Choroid plexus epithelial cell (primary cell): ENCODE measurements at places on chromosomes 13 and 19.

DNA sequence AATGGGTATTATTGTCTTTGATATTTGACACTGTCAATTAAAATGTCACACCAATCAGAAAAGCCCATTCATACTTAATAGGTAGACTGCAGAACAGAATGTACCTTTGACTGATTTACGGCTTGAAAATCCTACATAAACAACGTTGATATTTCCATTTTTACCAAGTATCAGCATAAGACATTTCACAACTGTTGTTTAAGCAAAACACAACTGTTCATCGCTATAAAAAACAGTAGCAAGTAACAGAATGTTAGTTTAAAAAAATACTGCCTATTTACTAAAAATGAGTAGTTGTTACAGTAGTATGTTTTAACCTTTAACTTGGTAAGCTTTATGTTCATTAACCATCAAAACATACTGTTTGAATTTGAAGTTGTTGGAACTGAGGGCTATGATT is 1096.6 kb downstream of the PCDH17 start:
- no peak for DNase-seq

- DNase-seq = no peak
Measured at GRCh38 chr13:50306156-50306555, 290.9 kb downstream of the KCNRG start.

- peak; percentile 5 for DNase-seq
Measured at GRCh38 chr13:91609353-91609752, 210.9 kb downstream of the GPC5 start.

GRCh38 chr13:29499506-29500165 is 95.9 kb downstream of the SLC7A1 start:
- no peak for DNase-seq

GRCh38 chr13:42040730-42041010 is 7.8 kb upstream of the DGKH start:
- DNase-seq = no peak

DNA sequence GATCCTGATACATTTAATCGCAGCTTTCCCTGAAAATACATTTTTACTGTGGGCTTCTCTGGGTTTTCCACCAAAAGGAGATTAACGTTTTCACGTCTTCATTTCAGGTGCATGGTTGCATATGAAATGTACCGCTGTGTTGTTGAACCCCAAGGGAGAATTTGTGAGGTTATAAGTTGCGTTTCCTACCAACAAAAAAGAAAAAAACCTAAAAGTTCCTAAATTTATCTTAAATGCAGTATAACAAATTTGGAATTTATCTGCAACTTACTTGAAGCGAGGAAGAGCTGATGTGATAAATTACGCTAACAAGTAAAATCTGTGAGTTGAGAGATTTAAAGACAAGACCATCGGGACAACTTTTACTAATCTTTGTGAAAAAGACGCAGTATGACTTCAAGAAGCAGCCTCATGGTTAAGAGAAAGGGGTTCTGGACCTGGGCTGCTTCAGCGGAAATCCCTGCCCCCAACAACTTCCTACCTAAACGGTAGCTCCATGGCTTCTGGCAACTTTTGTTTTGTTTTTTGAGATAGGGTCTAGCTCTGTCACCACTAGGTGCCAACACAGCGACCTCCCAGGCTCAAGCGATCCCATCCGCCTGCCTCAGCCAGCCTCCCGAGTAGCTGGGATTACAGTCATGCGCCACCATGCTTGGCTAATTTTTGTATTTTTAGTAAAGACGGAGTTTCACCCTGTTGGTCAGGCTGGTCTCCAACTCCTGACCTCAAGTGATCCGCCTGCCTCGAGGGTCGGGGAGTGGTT is 958 bp upstream of the OBI1 start:
- peak; percentile 22 for DNase-seq

GRCh38 chr13:41955605-41956004 is 5.3 kb downstream of the VWA8 start:
- no peak for DNase-seq

DNA sequence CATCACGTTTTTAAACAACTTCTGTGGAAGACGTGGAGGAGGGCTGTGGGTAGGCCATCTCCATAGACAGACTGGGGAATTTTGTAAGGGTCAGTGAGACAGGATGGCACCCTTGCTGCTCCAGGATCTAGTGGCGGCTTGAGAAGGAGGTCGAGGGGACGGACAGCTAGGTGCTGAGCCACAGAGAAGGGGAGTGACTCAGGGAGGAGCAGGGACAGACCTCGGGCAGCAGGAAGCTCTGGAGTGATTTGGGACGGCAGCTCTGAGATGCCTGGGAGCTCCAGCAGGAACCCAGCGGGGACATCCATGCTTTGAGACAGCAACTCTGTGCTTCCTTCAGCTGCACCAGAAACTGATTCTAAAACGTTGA is 169.1 kb upstream of the SOX1 start:
- no peak for DNase-seq

- DNase-seq = peak; percentile 25
Measured at GRCh38 chr19:10884274-10884673, 12.9 kb downstream of the CARM1 start.

- no peak for DNase-seq
Measured at GRCh38 chr13:50334115-50334778, 319.0 kb downstream of the KCNRG start.

DNA sequence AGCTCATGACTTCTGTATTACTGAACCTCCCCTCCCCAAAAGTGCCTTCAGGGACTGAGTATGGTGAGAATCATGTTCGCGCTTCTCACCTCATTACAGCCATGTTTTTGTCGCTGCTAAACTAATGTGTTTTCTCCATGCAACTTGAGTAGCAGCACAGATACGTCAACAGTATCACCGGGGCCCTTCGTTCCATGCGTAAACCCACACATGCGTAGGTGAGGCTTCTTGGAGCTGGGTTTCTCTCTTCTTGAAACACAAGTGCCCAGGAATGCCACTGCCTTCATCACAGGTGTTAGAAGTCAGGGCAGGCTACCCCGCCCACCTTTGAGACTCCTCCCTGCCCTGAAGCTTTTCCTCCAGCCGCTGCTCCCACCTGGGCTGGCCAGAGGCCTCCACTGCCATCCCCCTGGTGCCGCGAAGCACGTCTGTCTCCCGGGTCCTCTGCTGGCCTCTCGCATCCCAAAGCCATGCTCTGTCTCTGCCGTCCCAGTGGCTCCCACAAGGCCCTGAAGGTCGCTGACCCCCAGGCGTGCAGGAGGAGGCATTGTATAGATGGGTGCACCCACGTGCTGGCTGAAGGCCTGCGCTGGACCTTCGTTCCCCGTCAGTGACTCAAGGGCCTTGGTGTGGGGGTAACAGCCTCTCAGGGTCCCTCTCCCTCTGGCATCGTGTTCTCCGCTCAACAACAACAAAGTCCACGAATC is 135.3 kb upstream of the MCF2L start:
- DNase-seq = no peak

DNA sequence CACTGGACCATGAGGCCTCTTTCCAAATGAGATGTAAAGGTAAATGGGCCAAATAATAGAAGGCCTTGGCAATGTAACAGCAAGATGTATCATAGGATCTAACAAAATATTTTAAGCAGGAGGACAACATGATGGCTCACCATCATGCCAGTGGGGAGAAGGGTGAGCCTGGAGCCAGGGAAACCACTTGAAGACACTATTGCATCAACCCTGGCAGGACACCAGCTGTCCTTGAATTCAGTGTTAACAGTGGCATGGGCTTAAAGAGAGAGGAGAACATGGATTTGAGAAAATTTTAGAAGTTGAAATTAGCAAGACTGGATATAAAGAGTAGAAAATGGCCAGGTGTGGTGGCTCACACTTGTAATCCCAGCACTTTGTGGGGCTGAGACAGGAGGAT is 6.7 kb upstream of the RCBTB2 start:
- no peak for DNase-seq

DNA sequence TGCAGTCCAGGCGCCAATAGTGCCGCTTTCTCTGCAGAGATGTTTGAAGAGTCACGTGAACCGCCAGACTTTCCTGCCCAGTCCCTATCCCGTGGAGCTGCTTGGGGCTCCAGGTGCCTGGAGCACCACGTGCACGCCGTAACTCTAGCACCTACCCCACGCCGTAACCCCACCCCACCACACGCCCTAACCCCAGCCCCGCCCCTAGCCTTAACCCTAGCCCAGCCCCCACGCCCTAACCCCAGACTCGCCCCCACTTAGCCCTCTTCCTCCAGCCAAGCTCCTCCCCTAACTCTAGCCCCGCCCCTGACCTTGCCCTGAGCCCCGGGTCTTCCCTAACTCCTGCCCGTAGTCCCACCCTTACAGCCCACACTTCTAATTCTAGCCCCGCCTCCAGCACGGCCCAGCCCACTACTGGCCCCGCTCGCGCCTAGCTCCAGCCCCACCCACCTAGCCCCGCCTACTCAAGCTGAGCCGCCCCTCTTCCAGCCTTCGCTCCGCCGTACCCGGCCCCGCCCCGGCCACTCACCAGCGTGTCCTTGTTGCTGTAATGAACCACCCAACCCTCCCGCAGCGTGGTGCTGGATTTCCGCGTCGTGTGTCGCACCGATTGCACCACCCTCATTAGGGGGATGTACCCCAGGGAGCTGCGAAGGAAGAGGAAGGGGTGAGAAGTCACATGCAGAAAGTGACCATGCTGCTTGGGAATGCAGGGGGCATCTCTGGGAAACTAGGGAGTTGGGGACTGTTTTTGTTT is 19.5 kb downstream of the PRKD2 start:
- DNase-seq = peak; percentile 85

- peak; percentile 95 for DNase-seq
Measured at GRCh38 chr19:10808937-10809649, 26.9 kb downstream of the TMED1 start.

- peak; percentile 23 for DNase-seq
Measured at GRCh38 chr13:26558074-26558805, 757 bp downstream of the WASF3 start.

DNA sequence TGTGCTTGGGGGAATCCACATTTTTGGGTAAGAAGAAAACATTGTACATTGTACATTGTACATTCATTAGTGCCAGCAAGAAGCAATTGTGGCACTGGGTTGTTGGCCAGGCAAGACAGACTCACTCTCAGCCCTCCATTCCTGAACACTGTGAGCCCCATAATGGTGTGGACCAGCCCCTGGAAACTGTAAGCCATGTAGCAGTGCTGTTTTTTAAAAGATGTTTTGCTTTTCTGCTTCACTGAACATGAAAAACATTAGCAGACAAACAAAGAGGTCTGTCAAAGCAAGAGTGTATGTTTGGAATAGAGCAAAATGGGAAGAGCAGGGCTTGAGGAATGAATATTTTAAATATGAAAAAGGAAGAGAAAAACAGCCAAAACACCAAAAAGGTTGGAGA is 39.1 kb upstream of the IL17D start:
- DNase-seq = no peak

- no peak for DNase-seq
Measured at GRCh38 chr19:16232127-16232526, 34.4 kb downstream of the AP1M1 start.

GRCh38 chr13:53250977-53251376 is 222.4 kb downstream of the OLFM4 start:
- DNase-seq = no peak

DNA sequence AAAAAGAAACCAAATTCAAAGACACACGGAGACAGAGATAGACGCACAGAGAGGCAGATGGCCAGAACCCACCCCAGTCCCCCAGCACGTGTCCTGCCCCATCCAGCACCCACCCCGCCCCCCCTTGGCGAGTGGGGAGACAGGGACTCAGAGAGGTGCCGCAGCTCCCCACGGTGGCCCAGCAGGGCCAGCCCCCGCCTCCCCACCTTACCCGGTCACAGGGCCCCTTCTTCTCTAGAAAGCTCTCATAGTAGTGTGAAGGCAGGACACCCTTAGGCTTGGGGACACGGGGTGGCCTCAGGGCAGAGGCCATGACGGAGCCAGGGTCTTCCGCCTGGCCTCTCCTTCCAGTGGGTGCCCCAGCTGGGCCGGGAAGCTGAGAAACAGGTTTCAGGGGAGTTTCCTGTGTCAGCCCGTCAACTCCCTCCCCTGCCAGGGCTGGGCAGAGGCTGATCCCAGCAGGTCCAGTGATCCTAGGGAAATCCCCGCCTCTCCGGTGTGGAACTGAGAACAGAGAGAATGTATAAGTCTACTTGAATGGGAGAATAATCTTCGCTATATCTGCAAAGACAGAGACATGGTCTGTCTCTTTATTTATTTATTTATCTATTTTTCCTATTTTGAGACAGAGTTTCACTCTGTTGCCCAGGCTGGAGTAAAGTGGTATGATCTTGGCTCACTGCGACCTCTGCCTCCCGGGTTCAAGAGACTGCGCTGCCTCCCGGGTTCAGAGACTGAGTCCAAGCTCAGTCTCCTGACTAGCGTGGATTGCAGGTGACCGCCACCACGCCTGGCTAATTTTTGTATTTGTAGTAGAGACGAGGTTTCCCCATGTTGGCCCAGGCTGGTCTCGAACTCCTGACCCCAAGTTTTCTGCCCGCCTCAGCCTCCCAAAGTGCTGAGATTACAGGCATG is at the start of gene STAP2:
Gene STAP2 (minus strand): TSS at position 387 of the 915 bp plus-strand sequence. CDS start 74 bp downstream, at position 313.
- DNase-seq = peak; percentile 33

GRCh38 chr13:100860866-100861265 is 186.3 kb upstream of the TMTC4 start:
- no peak for DNase-seq

- DNase-seq = peak; percentile 91
Measured at GRCh38 chr19:51807111-51807701, 12.2 kb downstream of the FPR3 start.

DNA sequence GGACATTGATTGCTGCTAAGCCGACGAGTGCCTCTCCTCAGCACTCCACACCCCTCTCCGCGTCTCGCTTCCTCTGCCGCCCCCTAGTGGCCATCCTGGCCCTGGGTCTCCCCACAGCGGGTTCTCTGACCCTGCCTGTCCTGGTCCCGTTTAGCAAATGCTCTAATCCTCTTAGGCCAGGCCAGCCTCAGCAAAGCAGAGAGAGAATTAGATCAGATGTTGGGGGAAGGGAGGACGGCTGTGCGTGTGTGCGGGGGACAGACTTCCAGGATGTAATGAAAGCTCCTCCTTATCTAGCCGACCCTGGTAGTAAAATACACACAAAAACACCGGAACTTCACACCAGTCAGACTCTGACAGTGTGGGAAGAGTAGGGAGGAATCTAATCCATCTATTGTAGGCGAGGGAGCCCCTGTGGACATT is 4.5 kb downstream of the TPRX2 start:
- peak; percentile 83 for DNase-seq

DNA sequence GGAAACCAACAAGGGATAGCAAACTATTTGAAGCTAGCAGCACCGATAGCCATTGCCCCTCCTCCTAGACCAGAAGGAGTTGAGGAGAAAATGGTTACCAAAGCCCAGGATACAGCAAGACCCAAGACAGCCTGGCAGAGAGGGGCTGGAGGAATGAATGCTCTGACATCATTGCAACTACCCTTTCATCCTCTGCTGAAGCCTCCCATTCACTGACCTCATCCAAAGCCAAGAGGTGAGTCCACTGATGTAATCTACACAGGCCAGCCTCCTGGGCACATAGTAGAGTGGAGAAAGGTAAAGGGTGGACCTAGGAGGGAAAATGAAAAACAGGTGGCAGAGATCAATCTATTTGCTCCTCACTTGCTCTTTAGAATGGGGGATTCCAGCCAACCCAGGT is 42.7 kb upstream of the ZNF780A start:
- no peak for DNase-seq

GRCh38 chr13:99122171-99122570 is 78.5 kb upstream of the UBAC2 start:
- no peak for DNase-seq
